Natural killer cell treated with Interleukin-12 subunit alpha and Interleukin-12 subunit beta and Interleukin-15 and Interleukin-18, amount 100 ng/mL, for 72 hours (primary cell): ENCODE measurements at places on chromosomes 5 and 9.

DNA sequence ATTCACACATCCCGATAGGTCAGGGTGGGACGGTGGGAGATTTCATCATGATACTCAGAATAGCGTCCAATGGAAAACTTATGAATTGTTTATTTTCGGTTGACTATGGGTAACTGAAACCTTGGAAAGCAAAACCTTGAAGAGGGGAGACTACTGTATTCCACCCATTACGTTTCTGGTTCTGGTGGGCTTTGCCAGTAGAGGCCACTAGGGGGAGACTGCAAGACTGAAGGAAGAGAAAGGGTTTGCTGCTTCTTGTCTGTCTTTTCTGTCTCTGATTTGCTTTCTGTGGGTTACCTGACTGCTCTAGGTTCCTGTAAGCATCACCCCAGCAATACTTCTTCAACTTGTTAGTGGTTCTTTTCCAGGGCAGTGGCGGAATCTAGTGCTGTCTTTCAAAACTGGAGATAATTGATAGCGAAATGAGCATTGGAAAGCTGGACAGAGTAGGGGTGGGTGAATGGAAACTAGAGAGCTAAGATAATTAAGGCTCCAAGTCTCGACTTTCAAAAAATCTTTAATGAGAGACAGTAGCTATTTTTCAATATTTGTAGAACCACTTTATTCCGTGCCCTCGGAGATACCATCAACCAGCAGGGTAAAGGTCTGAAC is 27.0 kb downstream of the GRIN3A start:
- no peak for DNase-seq

- DNase-seq: no peak
Measured at GRCh38 chr9:107733523-107733894, 243.9 kb upstream of the KLF4 start.

DNA sequence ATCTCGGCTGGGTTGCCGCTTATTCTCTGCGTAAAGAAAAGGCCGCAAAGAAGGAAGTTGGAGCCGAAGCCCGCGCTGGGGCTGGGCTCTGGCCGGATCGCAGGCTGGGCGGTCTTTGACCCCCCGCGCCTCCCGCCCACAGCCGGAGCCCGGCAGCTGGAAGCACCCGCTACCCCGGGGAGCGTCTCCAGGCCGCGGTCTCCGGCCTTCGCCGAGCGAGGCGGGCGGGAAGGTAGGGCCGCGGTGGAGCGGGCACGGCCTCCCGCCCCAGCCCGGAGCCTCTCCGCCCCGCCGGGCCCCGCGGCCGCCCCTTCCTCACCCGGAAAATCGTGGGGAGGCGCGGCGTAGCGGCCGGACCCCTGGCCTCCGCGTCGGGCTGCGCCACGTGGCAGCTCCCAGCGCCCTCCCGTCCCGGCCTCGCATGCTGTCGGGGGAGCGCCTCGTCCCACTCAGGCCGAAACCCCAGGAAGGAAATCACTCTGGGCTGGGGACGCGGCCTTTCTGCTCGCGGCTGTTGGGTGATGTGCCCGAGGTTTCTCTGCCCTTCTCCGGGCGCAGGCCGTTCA is 12.0 kb downstream of the FOXD1 start:
- no peak for DNase-seq

GRCh38 chr5:96344678-96345577 is 88.1 kb downstream of the PCSK1 start:
- no peak for DNase-seq

- no peak for DNase-seq
Measured at GRCh38 chr9:111806259-111806658, 11.5 kb upstream of the SHOC1 start.

- no peak for DNase-seq
Measured at GRCh38 chr9:93536874-93537273, 39.5 kb upstream of the PHF2 start.

DNA sequence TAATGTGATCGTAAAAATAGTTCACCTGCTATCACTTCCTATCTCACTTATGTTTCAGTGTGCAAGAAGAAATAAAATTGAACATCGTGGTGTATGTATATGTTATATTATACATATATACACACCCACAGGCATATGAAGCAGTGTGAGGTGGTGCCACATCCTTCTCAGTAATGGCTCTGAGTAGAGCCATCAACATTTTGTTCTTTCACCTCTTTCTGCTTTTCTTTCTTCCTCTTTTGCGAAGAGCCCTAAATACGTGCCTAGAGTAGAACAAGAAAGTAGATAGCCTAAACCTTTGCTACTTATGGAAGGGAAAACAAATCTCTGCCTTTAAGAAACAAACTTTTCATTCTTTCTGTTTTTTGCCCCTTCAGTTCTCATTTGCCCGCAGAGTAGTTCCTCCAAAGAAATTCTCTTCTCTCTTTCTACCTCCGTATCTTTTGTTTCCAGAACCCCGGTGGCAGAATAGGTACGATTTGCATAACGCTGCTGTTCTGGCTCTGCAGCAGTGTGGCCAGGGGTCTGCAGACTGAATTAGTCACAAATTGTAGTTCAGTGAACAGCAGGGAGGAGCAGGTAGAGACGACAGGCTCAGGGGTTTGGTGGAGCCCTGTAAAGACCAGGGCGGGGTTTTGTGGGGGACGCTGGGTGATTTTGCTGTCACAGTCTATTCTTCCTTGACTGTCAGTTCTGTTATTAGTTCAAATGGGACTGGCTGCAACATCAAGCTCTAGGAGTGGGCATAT is 40.5 kb upstream of the PJA2 start:
- DNase-seq: no peak

DNA sequence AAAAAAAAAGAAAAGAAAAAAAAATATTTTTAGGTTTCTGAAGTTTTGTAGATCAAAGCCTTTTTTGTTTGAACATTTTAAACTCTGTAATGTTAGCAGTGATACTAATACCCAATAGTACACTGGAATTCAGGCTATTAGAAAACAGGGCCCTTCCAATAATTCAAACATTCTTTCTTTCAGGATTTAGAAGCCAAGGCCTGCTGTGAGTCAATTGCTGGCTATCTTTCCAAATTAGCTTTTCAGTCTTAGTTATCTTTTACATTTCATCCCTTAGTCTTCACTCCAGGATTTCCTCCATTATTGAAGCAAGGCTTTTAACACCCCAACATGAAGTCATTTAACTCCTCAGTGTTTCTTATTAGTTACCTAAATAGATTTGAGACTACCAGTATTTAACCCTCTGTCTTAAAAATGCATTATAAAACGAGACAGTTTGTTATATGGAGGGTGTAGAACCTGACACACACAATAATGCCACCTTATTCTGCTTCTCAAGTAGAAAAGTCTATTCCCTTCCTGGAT is 951.9 kb upstream of the DMAC1 start:
- DNase-seq: no peak

- DNase-seq: peak; percentile 52
Measured at GRCh38 chr9:135505406-135506187, 5.1 kb downstream of the MRPS2 start.

DNA sequence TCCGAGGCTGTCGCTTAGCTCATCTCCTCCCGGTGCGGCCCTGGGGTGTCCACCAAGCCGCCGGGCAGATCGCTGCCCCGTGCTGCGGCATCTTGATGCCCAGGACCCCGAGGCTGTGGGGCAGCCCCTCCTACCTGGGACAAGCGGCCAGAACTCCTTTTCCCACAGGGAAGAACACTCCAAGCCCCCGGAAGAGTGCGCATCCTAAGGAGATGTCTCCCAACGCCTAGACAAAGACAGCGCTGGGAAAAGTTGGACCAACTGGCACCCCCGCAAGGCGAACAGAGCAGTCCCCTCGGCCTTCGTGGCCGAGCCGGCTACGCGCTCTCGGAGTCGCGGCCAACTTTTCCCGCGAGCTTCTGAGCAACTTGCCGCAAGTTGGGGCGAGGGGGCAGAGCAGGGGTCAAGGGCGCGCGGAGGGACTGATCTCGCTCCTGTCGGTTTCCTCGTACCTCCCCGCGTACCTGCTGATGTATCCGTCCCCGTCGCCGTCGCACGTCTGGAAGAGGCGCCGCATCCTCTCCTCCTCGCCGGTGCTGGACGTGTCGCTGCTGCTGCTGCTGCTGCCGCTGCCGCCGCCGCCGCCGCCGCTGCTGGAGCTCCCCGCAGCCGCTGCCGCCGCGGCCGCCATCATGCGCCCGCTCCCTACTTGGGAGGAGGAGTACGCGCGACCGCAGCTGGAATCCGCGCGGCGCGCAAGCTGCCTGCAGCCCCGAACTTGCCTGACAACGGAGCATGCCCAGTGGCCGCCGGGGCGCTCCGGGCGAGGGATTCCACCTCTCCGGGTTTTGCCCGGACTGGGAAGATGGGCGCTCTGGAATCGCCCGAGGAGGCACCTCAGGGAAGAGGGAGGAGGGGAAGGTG is at the start of gene MCC:
Gene MCC, minus strand, starts transcription at position 673 of the 864 bp plus-strand sequence.
- DNase-seq: no peak
